SHP77 (cell line): ENCODE measurements at places on chromosomes 12 and 14.

GRCh38 chr12:46468160-46468559 lies 95.6 kb upstream of the SLC38A2 start:
- no peak for DNase-seq

DNA sequence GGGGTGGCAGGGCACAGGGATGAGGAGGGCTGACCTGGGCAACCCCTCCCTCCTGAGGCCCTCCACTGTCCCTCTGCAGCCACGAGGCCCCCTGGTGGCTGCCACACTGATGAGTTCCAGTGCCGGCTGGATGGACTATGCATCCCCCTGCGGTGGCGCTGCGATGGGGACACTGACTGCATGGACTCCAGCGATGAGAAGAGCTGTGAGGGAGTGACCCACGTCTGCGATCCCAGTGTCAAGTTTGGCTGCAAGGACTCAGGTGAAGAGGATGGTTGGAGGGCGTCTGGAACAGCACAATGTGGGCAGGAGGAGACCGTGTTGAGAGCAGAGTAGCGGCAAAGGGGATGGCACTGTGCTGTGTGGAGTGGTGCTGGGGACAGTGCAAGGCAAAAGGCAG lies 25.7 kb upstream of the LRP1-AS start:
- peak; percentile 11 for DNase-seq

GRCh38 chr12:95974358-95974757 lies 21.8 kb downstream of the HAL start:
- no peak for DNase-seq

GRCh38 chr14:35085441-35085840 lies 36.3 kb downstream of the PPP2R3C start:
- no peak for DNase-seq

DNA sequence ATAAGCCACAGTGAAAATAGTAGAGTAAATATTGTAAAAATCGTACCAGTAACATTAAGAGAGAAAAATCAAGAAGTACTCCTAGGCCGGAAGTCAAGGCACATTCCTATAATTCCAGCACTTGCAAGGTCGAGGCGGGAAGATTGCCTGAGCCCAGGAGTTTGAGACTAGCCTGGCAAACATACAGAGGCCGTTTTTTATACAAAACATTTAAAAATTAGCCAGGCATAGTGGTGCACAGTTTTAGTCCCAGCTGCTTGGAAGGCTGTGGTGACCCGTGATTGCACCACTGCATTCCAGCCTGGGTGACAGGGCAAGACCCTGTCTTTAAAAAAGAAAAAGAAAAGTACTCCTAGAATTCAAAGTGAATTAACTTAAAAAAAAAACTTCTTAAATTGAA lies 341.8 kb downstream of the C12orf50 start:
- DNase-seq, result no peak

GRCh38 chr12:67943141-67943892 lies 45.9 kb upstream of the IFNG-AS1 start:
- peak; percentile 36 for DNase-seq

DNA sequence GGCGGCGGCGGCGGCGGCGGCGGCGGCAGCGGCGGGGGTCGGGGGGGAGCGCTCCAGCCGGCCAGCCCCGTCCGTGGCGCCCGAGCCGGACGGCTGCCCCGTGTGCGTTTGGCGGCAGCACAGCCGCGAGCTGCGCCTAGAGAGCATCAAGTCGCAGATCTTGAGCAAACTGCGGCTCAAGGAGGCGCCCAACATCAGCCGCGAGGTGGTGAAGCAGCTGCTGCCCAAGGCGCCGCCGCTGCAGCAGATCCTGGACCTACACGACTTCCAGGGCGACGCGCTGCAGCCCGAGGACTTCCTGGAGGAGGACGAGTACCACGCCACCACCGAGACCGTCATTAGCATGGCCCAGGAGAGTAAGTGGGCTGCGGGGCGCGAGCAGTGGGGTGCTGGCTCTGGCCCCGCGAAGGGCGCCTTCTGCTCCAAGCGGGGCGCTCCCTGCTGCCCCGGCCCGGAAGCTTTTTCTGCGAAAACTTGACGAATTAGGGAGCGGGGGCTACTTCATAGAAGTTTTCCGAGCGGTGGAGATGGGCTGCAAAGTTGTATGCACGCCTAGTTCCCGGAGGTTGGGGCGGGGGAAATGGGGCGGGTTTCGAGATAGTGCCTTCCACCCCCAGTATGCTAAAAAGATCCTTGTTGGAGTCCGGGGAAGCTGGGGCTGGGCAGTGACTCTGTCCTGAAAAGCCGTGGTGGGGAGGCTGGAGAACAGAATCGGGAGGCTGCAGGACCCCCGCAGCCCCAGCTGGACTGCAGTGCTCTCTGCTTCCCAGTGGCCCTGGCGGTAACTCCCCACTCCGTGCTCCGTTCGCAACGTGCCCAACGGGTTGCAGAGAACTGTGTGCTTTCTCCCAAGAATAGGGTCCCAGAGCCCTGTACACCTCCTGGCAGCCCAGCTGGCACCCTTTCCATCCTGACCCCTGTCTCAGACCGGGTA lies 751 bp downstream of the GDF11 start:
- peak; percentile 8 for DNase-seq

- peak; percentile 89 for DNase-seq
These were observed at the start of gene C14orf93 for GRCh38 chr14:23009939-23010726. Gene C14orf93, minus strand, starts transcription at chr14:23010143. Its CDS starts 11,120 bp downstream, at chr14:22999023.

- no peak for DNase-seq
These were observed 41.6 kb upstream of the CSRP2 start for GRCh38 chr12:76920172-76921099.
